Activated CD4-positive, CD25-positive, alpha-beta regulatory T cell treated with anti-CD3 and anti-CD28 coated beads, Interleukin-2, amount 50 U/mL, for 16 hours (primary cell): ENCODE measurements at places on chromosomes 5 and 9.

GRCh38 chr5:8098081-8098480 lies 229.1 kb downstream of the MTRR start:
- DNase-seq = no peak

DNA sequence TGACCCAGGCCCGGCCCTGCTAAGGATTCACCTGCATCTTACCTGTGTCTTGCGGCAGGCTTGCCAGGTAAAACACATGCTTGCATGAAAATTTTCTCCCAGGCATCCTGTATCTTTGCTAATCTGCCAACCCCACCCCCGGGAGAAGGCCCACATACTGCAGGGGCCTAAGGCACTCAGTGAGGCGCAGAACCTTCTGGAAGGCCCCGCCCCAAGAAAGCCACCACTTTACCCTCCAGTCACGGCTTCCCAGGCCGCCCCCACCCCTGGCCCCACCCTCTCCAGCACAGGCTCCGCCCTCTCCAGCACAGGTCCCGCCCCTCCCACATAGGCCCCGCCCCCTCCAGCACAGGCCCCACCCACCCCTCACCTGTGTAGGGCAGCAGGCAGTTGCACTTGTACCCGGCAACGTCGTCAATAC lies 29.8 kb upstream of the SEC16A start:
- no peak for DNase-seq

- DNase-seq = no peak
Measured at GRCh38 chr5:154196955-154197652, 6.6 kb downstream of the GALNT10 start.

GRCh38 chr5:108945094-108945493 lies 197.4 kb downstream of the FER start:
- DNase-seq = no peak

DNA sequence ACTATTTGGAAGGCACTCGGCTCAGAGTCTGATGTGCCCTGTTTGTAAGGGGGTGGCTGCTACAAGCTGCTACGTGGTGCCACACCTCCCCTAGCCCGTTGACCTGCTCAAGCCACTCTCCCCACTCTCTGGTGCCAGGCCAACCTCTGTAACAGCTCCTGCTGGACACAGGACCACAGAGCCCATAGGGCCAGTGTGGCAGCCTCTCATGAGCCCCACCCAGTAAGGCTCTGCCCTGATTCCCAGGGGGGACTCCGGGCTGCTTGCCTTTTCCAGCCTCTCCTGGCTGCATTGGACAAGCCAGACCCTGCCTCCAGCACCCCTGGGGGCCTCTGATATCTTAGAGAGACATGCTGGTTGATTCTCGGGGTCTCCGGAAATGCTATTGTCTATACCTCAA lies 53.3 kb upstream of the ANGPTL2 start:
- DNase-seq = no peak

- DNase-seq = no peak
Measured at GRCh38 chr9:112532427-112532826, 45.8 kb downstream of the KIAA1958 start.

GRCh38 chr5:120999550-120999949 lies 535.5 kb downstream of the PRR16 start:
- DNase-seq = no peak

GRCh38 chr9:111983484-111983908 lies 86.9 kb downstream of the UGCG start:
- no peak for DNase-seq

DNA sequence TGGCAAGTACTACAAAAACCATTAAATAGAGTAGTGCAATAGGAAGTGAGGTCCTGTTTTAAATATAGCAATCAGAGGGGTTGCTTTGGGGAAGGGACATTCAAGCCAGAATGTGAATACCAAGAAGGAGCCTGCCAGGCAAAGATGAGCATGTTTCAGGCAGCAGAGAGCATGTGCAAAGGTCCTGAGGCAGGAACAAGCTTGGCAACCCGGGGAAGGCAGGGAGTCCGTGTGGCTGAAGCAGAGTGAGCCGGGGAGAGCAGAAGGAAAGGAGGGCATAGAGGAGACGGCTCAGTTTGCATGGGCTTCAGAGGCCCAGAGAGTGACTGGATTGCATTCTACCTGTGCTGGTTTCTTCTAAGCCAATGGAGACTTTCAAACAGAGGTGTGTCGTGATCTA lies 22.7 kb upstream of the CPLX2 start:
- no peak for DNase-seq

DNA sequence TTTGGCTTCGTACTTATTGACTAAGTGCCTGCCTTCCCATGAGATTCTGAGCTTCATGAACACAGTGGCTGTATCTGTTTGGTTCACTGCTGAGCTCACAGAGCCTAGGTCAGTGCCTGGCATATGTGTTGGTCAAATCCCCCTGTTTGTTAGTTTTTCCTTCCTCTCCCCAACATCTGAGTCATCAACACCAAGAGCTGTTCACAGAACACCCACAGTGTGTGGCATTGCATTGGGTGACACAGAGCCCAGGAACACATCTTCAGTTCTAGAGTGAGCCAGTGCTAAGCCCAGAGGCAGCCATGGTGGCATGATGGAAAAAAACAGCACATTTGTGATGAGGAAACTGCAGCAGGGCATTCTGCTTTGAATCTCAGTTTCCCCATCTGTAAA lies 294.6 kb downstream of the SEC61B start:
- DNase-seq = no peak

- no peak for DNase-seq
Measured at GRCh38 chr5:179118338-179118737, 58.2 kb downstream of the ZNF354C start.

GRCh38 chr9:17090041-17090440 lies 44.8 kb upstream of the CNTLN start:
- no peak for DNase-seq

DNA sequence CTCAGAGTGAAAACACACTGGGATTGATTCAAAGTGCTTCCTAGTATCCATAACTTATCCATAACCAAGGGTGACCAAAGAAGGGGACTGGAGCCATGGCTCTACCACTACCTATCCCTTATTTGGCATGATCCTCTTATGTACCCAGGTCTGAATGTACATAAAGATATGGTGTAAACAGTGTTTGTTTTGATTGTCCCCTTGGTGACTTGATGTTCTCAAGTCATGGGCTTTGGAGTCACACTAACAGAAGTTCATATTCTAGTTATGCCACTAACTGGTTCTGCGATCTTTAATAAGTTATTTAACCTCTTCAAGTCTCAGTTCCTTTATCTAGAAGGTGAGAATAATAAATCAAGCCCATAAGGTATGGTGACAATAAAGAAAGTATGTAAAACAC lies 283.4 kb upstream of the PTGER4 start:
- no peak for DNase-seq

GRCh38 chr5:134735243-134735642 lies 3.1 kb upstream of the CAMLG start:
- no peak for DNase-seq

GRCh38 chr5:33338336-33339110 lies 102.2 kb upstream of the TARS1 start:
- no peak for DNase-seq

GRCh38 chr9:101594796-101595195 lies at the start of gene PPP3R2:
Gene PPP3R2 (minus strand): TSS chr9:101594969. CDS start chr9:101594921, 48 bp downstream.
- no peak for DNase-seq
